Spleen (tissue), 13 donors: ENCODE measurements at places on chromosomes 5 and 9. TPM values are rescaled to one million over a fixed set of nuclear protein-coding genes. Genes with fewer than 3 reads are reported as not detected.

The FAM221B gene
- total RNA-seq: not detected

DNA sequence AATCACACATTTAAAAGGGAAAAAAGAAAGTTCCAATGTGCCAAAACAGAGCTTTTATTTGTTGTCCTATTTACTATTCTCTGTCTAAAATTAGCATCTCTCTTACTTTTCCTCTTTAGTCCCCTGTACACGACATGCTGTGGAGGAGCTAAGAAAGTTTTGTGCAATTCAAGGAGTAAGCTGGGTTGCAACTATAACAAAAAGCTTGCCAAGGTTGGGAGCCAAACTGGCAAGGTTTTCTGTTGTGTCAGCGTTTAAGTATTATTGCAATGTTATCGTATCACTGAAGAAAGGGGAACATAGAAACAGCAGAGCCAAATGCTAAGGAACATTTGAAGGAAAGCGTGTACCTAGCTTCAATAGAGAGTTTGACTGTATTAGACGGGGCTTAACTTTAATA is 680.8 kb downstream of the CETN3 start:
- H3K36me3 ChIP-seq: no peaks in the 10 kb centered on the region
- H3K27me3 ChIP-seq: no peaks in the 10 kb centered on the region
- DNase-seq: no peak
- H3K27ac ChIP-seq: no peak overlapping the region
- no peak overlapping the region for H3K4me3 ChIP-seq

The NDUFB6 gene
- 26.8 TPM for total RNA-seq

DNA sequence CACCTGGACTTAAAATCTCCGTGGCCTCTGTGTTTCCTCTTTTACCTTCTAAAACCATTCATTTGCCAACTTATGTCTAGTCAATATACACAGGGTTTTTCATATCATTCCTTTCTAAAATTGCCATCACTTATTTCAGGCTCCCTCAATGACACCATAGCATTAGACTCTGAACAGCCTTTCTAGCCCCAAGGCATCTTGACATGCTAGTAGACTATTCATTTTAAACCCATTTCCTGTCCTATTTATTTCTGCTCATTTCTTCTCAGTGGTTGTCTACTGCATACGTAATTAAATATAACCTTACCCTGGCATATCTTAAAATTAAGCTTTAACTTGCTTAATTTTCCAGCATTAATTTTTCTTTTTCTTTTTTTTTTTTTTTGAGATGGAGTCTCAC is 83.2 kb downstream of the PHAX start:
- H3K4me3 ChIP-seq: no peak overlapping the region
- no peak for DNase-seq
- H3K27ac ChIP-seq: no peak overlapping the region
- no peaks in the 10 kb centered on the region for H3K27me3 ChIP-seq

- no peaks in the 10 kb centered on the region for H3K4me1 ChIP-seq
- H3K27ac ChIP-seq: no peak overlapping the region
- no peak overlapping the region for H3K4me3 ChIP-seq
Measured at GRCh38 chr9:115551396-115551795, 433.4 kb upstream of the TNC start.

GRCh38 chr5:139711906-139712224 is 63.7 kb downstream of the CXXC5 start:
- no peaks in the 10 kb centered on the region for H3K36me3 ChIP-seq
- no peak overlapping the region for H3K27ac ChIP-seq
- DNase-seq: peak; percentile 81
- peaks cover 24% of the 10 kb centered on the region for H3K4me1 ChIP-seq
- peak overlapping the region; percentile 64 for H3K4me3 ChIP-seq
- H3K27me3 ChIP-seq: peaks cover 37% of the 10 kb centered on the region

- no peaks in the 10 kb centered on the region for H3K36me3 ChIP-seq
- no peaks in the 10 kb centered on the region for H3K27me3 ChIP-seq
- no peak overlapping the region for H3K4me3 ChIP-seq
- no peak overlapping the region for H3K27ac ChIP-seq
- DNase-seq: no peak
Measured at GRCh38 chr5:111151998-111152397, 59.9 kb downstream of the WDR36 start.

The ASS1 gene
- total RNA-seq: 15.4 TPM

The MLANA gene
- not detected for total RNA-seq

- H3K4me3 ChIP-seq: no peak overlapping the region
- no peaks in the 10 kb centered on the region for H3K4me1 ChIP-seq
- no peaks in the 10 kb centered on the region for H3K36me3 ChIP-seq
- H3K27me3 ChIP-seq: no peaks in the 10 kb centered on the region
- no peak overlapping the region for H3K27ac ChIP-seq
Measured at GRCh38 chr9:77554586-77555105, 93.5 kb downstream of the GNA14 start.

- H3K4me1 ChIP-seq: peaks cover 75% of the 10 kb centered on the region
- H3K27me3 ChIP-seq: no peaks in the 10 kb centered on the region
- H3K27ac ChIP-seq: peak overlapping the region; percentile 99
- peak overlapping the region; percentile 93 for H3K4me3 ChIP-seq
- no peaks in the 10 kb centered on the region for H3K36me3 ChIP-seq
- no peak for DNase-seq
Measured at GRCh38 chr5:176540956-176541337, 3.7 kb upstream of the RNF44 start.

The PRRT1B gene
- not detected for total RNA-seq

The BNC2 gene
- 2.0 TPM for total RNA-seq

DNA sequence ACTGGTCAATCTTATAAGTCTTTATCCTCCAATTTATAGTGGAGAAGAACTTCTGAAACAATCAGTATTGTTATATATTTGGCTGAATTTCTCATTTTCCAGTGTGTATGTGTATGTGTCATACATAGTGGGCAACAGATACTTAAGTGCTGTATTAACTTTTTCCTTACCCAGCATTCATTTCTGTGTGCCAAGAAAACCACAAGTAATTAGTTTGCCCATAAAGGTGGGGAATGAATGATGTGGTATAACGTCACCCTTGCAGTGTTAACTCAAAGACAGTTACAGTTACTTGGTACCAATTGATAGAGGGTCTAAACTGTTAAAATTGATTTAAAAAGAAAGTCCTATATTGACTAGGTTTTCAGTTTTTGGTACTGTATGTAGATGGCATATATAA is 2.0 kb downstream of the OGN start:
- no peak for DNase-seq
- no peak overlapping the region for H3K27ac ChIP-seq
- H3K4me3 ChIP-seq: no peak overlapping the region
- no peaks in the 10 kb centered on the region for H3K36me3 ChIP-seq

DNA sequence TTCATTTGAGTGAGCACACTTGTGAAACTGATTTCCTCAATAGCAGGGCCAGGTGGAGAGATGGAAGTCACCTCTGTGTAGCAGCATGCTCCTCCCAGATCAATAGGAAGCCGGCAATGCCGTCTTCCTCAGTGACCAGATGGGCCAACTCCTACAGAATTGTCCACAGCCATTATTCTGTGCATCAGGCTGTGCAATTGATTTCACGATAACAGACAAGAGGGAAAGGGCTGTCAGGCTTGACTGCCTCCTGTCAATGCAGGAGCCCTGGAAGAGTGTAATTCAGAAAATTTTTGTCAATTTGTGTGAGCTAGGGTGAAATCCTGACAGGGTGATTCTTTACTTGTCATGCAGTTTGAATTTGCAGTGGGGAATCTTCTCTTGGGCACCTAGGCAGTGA is 838.4 kb upstream of the NUDT12 start:
- no peaks in the 10 kb centered on the region for H3K36me3 ChIP-seq
- no peak overlapping the region for H3K4me3 ChIP-seq
- H3K27ac ChIP-seq: no peak overlapping the region
- H3K4me1 ChIP-seq: no peaks in the 10 kb centered on the region

The FCN2 gene
- total RNA-seq: 2.0 TPM

The ZNF366 gene
- total RNA-seq: 17.2 TPM

DNA sequence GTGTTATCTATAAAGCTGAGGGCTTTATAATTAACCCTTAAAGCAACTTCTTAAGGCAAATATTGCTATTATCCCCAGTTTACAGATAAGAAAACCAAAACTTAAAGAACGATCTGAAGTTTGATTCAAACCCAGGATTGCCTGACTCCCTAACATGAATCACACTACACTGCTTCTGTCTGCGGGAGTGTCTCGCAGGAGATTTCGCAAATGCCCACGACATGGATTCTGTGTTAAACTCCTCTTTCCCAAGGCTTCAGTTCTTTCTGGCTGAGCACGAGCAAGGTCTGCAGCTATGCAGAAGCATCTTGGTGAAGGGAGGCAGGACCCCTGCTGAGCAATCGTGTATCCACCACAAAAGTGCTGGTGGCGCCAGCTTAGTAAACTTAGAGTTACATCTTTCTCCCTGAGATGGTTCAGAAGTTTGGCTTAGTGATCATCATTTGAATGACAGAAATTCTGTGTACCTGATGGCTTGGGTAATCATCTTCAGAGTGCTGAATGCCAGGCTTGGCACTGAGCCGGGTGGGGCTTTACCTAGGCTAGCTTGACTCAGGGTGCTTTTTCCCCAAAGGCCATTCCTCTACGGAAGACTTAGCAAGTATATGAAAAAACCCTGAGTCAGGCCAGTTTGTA is 81.4 kb upstream of the PIK3R1 start:
- H3K4me1 ChIP-seq: no peaks in the 10 kb centered on the region
- H3K27ac ChIP-seq: no peak overlapping the region
- no peak for DNase-seq
- H3K4me3 ChIP-seq: no peak overlapping the region
- H3K27me3 ChIP-seq: no peaks in the 10 kb centered on the region

DNA sequence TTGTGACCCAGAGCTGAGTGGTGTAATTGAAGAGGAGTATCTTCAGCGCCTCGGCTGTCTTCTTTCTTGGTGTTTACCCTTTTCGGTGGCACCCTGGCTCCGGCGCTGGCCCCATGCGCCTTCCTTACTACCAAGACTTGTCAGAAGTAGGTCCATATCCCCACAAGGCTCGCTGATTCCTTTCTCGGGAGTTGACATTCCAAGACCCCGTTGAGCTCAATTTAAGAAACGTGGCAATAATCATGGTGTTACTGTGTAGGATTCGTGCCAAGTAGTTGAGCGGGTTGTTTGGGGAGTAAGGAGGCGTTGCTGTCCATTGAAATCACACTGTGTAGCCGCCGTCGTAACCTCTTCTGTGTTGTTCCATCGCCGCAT is 795 bp downstream of the NDUFAF2 start:
- H3K27me3 ChIP-seq: no peaks in the 10 kb centered on the region
- peaks cover 23% of the 10 kb centered on the region for H3K4me1 ChIP-seq
- DNase-seq: no peak
- H3K27ac ChIP-seq: peak overlapping the region; percentile 78
- H3K4me3 ChIP-seq: peak overlapping the region; percentile 89

DNA sequence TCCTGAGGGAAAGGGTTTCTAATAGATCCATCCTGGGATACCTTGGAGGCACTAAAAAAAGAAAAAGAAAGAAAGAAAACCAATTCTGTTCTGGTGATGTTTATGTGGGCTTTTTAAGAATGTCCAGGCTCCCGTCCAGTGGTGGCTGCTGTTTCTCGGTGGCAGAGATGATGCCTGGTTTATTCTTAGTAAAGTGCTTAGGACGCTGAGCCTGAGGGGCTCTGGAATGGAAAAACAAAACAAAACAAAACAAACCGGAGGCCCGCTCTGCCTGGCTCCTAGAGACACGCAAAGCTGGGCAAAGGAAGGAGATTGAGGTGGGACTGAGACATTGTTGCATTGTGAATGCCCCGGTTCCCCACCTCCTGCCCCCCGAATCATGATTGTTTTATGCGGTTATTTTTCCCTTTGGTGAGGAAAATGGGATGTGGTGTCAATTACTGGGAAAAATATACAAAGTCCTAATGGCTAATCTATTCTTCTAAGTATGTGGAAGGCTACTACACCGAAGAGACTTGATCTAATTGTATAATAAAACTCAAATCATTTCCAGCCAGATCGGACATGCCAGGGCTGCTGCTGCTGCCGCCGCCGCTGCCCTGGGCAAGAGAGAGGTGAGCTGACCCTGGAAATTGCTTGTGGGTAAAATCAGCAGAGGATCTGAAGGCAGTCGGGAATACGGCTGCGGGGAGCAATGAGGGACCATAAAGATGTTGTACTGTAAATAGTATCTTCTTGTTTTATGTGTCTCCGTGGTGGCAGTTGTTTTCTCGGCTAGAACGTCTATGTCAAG is 644.9 kb downstream of the CCDC171 start:
- no peak overlapping the region for H3K4me3 ChIP-seq
- no peaks in the 10 kb centered on the region for H3K4me1 ChIP-seq
- H3K27me3 ChIP-seq: no peaks in the 10 kb centered on the region
- no peaks in the 10 kb centered on the region for H3K36me3 ChIP-seq
- no peak for DNase-seq

GRCh38 chr9:106859957-106860720 is 2.8 kb upstream of the ZNF462 start:
- no peaks in the 10 kb centered on the region for H3K27me3 ChIP-seq
- no peaks in the 10 kb centered on the region for H3K36me3 ChIP-seq
- peak overlapping the region; percentile 84 for H3K27ac ChIP-seq
- peak overlapping the region; percentile 52 for H3K4me3 ChIP-seq

The CARTPT gene
- not detected for total RNA-seq

DNA sequence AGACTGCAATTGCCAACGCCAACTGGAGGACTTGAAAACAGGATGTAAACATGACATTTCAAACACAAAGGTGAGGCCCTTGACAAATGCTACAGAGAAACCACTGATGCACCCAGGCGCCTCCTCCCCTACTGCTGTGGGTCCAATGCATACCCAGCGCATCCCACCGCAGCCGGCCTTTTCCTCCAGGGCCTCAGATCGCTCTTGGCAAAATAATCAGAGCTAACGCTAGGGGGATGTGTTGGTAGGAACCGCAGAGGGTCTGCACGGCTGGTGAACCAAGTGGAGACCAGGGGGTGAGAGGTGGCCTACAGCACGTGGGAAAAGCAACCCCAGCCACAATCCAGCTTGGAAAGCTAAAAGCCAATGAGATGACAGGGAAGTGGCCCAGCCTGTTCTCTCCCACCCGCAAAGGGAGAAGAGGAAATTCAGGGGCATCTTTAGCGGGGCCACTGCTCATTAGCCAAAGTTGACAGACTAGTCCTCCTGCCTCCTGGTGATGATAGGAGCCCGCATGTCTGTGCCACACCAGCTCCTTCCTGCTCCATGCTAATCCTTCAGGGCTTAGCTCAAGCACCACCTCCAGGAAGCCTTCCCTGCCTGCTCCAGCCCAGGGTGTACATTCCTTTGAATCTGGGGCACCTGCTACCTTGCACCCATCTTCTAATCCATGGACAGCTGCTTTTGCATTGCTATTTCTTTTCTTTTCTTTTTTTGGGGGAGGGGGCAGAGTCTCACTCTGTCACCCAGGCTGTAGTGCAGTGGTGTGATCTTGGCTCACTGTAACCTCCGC is 5.9 kb downstream of the FAM163B start:
- no peaks in the 10 kb centered on the region for H3K27me3 ChIP-seq
- H3K27ac ChIP-seq: no peak overlapping the region
- no peak for DNase-seq
- peaks cover 6% of the 10 kb centered on the region for H3K4me1 ChIP-seq

The PCDHGA9 gene
- total RNA-seq: 9.6 TPM

GRCh38 chr5:140828362-140828737 is 590 bp downstream of the PCDHA6 start:
- H3K4me3 ChIP-seq: no peak overlapping the region
- H3K36me3 ChIP-seq: no peaks in the 10 kb centered on the region
- DNase-seq: no peak
- H3K4me1 ChIP-seq: no peaks in the 10 kb centered on the region
- peaks cover 8% of the 10 kb centered on the region for H3K27me3 ChIP-seq
- no peak overlapping the region for H3K27ac ChIP-seq

- H3K4me3 ChIP-seq: no peak overlapping the region
- H3K27me3 ChIP-seq: peaks cover 35% of the 10 kb centered on the region
- no peaks in the 10 kb centered on the region for H3K4me1 ChIP-seq
- no peak for DNase-seq
- H3K36me3 ChIP-seq: no peaks in the 10 kb centered on the region
Measured at GRCh38 chr9:88530051-88530450, 4.9 kb upstream of the NXNL2 start.

GRCh38 chr9:124580186-124580585 is 73.0 kb upstream of the NR5A1 start:
- no peaks in the 10 kb centered on the region for H3K36me3 ChIP-seq
- no peak for DNase-seq
- H3K27ac ChIP-seq: no peak overlapping the region
- no peaks in the 10 kb centered on the region for H3K4me1 ChIP-seq
- H3K4me3 ChIP-seq: no peak overlapping the region
- H3K27me3 ChIP-seq: no peaks in the 10 kb centered on the region
